ENCODE measurements at places on chromosomes 3 and 15.
A peak's percentile ranks its signal among the peaks of the same experiment; 100 is the strongest.

GRCh38 chr3:44409640-44410410, 67.6 kb downstream of the ZNF445 start:
- no peak for DNase-seq

DNA sequence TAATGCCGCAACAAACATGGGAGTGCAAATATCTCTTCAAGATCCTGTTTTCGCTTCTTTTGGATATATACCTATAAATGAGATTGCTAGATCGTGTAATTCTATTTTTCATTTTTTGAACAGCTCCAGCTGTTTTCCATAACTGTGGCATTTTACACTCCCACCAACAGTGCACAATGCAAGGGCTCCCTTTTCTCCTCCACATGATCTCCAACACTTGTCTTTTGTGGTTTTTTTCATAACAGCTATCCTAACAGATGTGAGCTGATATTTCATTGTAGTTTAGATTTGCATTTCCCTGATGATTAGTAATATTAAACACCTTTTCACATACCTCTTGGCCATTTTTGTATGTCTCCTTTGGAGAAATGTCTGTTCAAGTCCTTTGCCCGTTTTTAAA, 58.6 kb upstream of the TJP1 start:
- no peak for DNase-seq

GRCh38 chr3:154285221-154285620, 39.1 kb downstream of the DHX36 start:
- DNase-seq, result no peak

- DNase-seq, result no peak
These were observed 92.3 kb downstream of the ATP10A start for GRCh38 chr15:25770618-25771337.

GRCh38 chr3:120102674-120103073, 8.4 kb upstream of the GSK3B start:
- peak; percentile 88 for DNase-seq

DNA sequence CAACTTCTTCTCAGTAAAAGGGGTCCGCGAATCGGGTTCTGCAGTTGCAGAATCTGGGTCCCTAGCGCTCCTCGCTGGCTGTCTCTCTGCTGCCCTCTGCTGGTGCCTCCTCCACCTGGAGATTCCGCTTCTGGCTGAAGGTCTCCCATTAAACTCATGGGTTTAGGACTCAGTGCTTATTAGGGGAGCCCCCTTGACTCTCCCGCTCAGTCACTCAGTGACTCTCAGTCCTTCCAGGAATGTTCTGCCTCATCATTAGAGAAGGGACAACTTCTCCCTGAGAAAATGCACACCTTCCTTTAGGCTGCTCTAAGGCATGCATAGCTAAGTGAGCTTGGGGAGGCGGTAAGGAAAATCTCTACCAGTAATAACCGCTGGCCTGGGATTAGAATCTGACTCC, 7.1 kb downstream of the CPN2 start:
- peak; percentile 70 for DNase-seq

- DNase-seq, result no peak
These were observed 32.5 kb downstream of the OR5H15 start for GRCh38 chr3:98199020-98199419.

DNA sequence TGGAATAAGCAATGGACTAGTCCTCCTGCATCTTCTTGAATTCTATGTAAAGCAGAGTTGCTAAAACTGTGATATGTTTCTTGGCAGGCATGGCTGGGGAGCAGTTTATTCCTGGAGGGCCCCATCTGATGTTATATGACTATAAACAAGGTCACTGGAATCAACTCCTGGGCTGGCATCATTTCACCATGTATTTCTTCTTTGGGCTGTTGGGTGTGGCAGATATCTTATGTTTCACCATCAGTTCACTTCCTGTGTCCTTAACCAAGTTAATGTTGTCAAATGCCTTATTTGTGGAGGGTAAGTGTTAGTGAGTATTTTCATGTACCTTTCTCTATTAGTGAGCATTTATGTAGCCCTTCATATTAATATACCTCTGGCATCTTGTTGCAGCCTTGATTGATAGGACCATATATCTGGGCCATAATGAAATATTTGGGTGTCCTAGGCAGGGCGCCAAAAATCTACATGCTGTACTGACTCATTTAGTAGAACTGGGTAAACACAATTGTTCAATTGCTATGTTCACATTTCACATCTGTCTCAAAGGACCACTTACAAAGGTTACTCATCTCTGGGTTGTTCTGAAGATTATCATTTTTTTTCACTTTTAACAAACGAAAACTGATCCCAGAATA, 52.6 kb upstream of the ADGRG7 start:
- DNase-seq, result peak; percentile 85

DNA sequence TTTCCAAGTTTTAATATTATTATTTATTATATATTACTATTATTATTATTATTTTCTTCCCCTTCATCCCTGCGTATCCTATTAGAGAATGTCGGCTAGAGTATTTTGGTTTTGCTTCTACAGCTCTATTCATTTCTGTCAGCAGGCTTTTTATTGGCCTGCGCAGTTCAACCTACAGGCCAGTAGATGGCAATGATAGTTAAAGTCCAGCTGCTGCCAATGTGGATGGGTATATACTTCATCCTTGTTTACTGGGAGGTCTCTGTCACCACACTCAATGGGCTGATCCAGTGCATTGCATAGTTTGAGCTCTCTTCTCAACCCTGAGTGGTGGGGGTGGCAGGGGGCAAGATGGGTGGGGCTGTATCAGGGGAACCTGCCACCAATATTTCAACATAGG, 799.8 kb downstream of the NSUN3 start:
- peak; percentile 30 for DNase-seq

DNA sequence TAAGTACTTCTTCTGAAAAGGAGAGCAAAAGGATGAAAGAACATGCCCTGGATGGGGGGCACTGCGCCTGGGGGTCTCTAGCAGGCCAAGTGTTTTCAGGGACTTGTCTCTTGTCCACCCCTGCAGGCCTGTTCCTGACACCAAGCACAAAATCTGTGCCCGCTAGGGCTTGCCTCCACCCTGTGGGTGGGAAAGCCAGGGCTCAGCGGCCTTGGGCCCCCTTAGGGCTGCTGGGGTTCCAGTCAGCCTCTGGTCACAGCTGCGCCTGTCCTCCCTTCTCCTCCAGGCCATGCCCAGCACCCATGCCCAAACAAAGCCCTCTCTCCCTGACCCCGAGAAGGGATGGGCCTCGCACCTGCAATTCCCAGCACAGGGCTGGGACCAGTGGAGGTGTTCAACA, 71.1 kb upstream of the TRPM1 start:
- no peak for DNase-seq

DNA sequence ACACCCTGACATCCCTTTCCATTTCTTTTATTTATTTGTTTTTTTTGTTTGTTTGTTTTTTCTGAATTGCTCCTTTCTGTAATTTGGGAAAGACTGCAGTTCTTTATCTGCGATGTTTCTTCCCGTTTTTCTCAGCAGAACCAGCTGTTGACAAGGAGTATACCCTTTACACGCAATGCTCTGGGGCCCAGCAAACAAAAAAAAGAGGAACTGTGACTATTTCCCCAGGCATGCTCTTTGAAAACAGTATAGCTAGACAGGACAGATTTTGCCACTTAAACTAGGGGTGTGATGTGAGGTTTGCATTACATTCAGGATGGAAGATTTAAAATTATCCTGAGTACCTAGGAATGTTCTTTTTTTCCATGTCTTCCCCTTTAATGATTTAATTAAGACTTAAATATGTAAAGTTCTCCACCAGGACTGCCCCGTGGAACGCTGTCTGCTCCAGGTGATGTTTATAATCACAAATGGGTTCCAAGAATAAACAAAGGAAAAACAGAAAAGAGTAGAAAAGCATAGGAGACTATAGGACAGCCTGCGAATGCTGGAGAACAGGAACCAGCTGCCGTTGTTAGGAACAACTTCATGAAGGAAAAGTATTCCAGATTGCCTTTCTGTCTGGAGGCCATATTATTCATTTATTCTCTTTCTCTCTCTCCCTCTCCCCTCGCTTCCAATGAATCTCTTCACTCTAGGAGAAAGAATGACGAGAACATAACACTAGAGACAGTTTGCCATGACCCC, 43.3 kb downstream of the TGFBR2 start:
- DNase-seq, result no peak

- no peak for DNase-seq
These were observed 21.0 kb upstream of the ATP2B2 start for GRCh38 chr3:10526366-10526765.

- no peak for DNase-seq
These were observed 21.7 kb upstream of the ALAS1 start for GRCh38 chr3:52176180-52176752.

DNA sequence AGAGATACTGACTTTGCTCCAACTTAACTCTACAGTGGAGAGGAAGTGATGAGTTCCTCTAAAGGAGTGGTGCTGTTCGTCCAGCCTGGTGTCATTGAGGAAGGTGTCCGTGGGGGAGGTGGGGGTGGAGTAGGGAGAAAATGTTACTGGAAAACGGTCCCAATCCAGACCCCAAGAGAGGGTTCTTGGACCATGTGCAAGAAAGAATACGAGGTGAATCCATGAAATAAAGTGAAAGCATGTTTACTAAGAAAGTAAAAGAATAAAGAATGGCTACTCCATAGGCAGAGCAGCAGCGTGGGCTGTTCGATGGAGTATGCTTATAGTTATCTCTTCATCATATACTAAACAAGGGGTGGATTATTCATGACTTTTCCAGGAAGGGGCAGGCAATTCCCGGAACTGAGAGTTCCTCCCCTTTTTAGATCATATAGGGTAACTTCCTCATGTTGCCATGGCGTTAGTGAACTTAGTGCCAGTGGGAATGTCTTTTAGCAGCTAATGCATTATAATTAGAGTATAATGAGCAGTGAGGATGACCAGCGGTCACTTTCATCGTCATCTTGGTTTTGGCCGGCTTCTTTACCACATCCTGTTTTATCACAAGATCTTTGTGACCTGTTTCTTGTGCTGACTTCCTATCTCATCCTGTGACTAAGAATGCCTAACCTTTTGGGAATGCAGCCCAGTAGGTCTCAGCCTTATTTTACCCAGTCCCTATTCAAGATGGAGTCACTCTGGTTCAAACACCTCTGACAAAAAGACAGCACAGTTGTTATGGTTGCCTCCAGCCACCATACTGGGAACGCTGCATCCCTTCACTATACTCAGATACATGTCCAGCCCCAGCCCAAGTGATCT, 38.6 kb downstream of the CLEC3B start:
- peak; percentile 62 for DNase-seq

GRCh38 chr3:43872301-43872700, 181.6 kb downstream of the ABHD5 start:
- DNase-seq, result peak; percentile 81

DNA sequence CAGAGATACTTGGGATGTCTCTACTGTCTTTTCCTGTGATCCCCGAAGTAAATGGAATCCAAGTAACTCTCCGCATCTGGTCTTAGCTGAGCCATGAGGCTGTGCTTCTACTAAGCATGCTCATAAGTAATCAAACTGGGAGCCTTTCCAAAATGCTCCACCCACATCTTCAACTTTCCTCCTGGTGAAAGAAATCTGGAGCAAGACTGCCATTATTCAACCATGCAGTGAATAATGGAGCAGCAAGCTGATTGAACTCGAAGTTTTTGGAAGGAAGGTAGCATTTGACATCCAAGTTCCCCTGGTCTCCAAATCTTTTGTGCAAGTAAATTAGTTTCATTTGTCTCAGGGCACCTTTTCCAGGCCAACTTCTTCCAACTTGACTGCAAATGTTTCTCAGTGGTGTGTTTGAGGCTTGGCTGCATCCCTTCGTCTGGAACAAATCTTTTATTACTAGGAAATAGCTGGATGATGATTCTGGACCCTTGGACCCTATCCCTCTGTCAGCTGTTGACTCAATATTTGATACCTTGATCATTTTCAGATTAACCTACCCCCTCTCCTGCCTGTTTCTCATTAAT, 19.4 kb downstream of the GXYLT2 start:
- DNase-seq, result peak; percentile 34

- DNase-seq, result no peak
These were observed 214.7 kb downstream of the ATP8B4 start for GRCh38 chr15:49904296-49904695.

- DNase-seq, result no peak
These were observed 429.6 kb downstream of the LPP start for GRCh38 chr3:188583341-188584161.

GRCh38 chr3:51706788-51707731, at the start of gene GRM2:
Gene GRM2, plus strand, starts transcription at chr3:51707068. Its CDS starts 1,916 bp downstream, at chr3:51708984.
- DNase-seq, result no peak

- DNase-seq, result no peak
These were observed 220.2 kb upstream of the COL8A1 start for GRCh38 chr3:99418209-99418635.

- DNase-seq, result no peak
These were observed 515.6 kb downstream of the ZIC1 start for GRCh38 chr3:147924755-147925154.

- no peak for DNase-seq
These were observed 35.2 kb downstream of the ITPR1 start for GRCh38 chr3:4528320-4528719.

- peak; percentile 5 for DNase-seq
These were observed 76.6 kb upstream of the LINGO1 start for GRCh38 chr15:77709135-77709886.

DNA sequence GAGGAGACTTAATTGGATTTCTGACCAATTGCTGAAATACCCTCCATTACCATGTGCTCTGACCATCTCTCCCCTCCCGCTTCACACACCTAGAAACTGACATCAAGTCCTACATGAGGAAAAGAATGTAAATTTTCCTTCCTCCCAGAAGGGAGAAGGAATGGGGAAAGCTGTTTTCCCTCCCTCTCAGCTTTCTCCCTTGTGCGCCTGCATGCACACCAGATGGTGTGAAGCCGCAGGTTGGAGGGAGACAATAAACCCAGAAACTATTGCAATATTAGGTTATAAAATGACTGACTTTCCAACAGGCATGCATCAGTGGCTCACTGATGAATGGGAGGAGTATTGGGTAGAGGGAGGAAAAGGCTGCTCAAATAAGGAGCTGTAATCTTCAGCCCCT, 50.9 kb downstream of the MB21D2 start:
- no peak for DNase-seq

GRCh38 chr3:120454076-120454689, 3.4 kb upstream of the FSTL1 start:
- DNase-seq, result no peak

- DNase-seq, result no peak
These were observed 15.5 kb downstream of the ZNF774 start for GRCh38 chr15:90367576-90367975.

DNA sequence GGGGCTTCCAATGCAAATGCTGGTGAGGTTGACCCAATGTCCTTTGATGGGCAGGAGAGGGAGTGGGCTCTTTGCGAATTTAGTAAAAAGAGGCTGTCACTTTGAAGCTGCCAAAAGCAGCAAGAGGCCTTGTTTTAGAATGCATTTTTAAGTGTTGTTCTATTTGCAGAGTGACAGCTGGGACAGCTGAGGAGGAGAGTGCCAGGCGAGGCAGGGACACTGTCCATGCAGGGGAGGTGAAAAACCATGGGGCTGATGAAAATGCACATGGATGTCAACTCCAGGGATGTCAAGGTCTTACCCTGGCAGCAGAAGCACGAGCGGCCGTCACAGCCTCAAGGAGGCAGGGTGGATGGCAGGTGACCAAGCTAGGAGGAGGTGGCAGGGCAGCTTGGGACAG, 279.8 kb downstream of the ADAMTS17 start:
- DNase-seq, result no peak

- DNase-seq, result no peak
These were observed 7.1 kb downstream of the COPS2 start for GRCh38 chr15:49148298-49148697.

- no peak for DNase-seq
These were observed 13.1 kb downstream of the RASA2 start for GRCh38 chr3:141499965-141500364.

Data from MCF 10A (cell line).